Right cardiac atrium (tissue), 5 donors: ENCODE measurements at places on chromosomes 7 and 10. TPM values are rescaled to one million over a fixed set of nuclear protein-coding genes. Genes with fewer than 3 reads are reported as not detected.

Gene TRIL
- total RNA-seq: 2.9 TPM

- DNase-seq: no peak
Observed at GRCh38 chr10:35598379-35598778, 6.8 kb upstream of the GJD4 start.

DNA sequence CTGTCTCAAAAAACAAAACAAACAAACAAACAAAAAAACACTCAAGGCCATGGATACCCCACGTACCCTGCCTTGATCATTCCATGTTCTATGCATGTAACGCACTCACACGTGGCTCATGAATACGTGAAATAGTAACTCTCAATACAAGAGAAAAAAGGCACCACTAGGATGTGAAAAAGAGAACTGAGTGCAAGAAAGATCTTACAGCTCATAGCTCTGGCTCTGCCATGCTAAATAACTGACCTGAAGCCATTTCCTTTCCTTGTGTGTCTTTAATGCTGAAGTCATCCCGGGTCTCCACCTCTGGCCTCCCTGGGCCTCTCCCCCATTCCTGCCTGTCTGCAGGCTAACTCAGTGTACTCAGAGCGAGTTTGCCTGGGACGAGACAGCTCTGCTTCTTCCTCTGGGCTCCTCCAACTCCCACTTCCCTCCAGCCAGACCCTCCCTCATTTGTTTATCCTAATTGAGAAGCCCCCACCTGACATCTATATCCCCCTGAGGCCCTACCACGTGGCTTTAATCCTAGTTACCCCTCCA, 117.3 kb downstream of the PRPF18 start:
- no peak for DNase-seq

GRCh38 chr7:130356876-130357611, 12.4 kb downstream of the CPA5 start:
- DNase-seq: no peak
